ENCODE measurements at places on chromosomes 11 and 22.

- no peak for DNase-seq
Observed at GRCh38 chr11:127670374-127671119, 670.0 kb upstream of the KIRREL3 start.

- no peak for DNase-seq
Observed at GRCh38 chr11:43866520-43866919, 14.1 kb upstream of the ALKBH3 start.

DNA sequence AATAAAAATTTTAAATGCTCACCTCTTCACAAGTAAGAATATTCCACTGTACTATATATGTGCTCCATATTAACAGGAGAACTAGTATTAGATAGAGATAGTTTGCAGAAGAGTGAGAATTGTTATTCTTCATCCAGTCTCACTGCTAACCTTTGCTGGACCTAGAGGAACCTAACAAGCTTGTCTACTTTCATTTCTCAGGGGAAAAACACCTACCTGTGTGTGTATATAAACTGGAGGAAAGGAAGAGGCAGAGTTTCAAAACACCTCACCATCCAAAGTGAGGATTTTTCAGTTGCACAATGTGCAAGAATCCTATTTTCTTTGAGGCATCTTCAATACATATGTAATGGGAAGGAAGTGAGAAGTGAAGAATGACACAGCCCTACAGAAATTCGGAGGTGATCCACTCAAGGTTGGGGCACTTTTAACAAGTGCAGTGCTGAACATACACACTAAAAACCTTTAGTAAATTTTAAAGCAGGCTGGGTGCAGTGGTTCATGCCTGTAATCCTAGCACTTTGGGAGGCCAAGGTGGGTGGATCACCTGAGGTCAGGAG lies 52.4 kb downstream of the SYTL2 start:
- DNase-seq = no peak

DNA sequence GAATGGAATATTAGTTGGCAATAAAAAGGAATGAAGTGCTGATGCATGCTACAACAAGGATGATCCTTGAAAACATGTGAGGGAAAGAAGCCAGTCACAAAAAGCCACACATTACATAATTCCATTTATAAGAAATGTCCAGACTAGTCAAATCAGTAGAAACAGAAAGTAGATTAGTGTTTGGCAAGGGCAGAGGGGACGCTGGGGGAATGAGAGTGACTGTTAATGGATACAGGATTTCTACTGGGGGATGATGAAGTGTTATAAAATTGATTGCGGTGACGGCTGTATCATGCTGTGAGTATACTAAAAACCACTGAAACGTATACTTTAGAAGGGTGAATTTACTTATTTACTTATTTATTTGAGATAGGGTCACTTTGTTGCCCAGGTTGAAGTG lies 57.9 kb downstream of the C11orf58 start:
- no peak for DNase-seq

DNA sequence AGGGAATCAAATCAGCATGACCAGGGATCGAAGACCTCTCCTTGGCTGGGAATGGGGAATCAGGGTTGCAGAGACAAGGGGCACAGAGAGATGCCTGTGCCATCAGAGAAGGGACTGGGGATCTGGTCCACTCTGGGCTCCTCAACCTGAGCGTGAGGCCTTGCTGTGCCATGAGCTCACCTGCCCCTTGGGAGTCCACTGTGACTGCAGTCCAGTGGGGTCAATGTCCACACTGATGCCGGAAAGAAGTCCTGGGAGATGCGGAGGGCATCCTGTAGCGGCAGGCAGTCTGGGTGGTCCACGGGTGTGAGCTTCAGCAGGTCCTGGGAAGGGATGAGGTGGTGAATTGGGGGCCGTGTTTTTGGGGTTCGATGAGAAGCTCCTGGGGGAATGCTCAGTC lies 7.3 kb upstream of the RGL4 start:
- no peak for DNase-seq

- no peak for DNase-seq
Observed at GRCh38 chr22:47450876-47451475, 688.5 kb downstream of the TBC1D22A start.

DNA sequence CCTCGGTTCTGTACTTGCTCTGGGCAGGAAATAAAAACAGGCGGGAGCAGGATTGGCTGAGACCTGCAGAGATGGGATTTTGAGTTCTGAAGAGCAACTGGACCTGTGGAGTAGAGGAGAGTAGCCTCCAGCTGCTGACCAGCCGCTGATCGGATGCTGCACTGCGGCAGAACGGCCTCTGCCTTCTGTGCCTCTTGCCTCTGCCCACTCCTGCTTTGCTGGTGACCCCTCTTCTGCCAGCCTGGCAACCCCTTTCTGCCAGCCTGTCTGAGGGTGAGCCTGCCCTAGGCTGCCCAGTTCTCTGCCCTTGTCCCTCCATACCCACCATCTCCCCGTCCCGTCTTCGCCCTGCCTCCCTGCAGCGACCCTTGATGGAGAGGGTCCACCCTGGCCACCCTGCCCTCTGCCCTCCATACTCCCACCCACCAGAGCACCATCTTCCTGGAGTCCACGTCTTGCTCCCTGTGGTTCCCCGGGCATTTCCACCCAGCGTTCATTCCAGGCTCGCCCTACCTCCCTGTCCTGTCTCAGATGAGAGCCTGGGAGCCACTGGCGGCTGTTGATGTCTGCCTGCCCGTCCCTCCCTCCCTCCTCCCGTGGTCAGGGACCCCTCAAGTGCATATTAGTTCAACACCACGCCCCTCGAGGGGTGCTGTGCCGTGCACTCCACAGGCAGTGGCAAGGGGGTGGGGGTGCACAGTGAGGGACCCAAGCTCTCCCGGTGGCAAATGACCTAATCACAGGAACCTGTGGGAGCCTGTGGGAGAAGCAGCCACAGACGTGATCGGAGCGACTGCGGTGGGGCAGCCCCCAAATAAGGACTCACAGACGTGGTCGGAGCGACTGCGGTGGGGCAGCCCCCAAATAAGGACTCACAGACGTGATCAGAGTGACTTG lies 863.3 kb downstream of the TBC1D22A start:
- peak; percentile 10 for DNase-seq

GRCh38 chr11:57709802-57710367 lies 2.1 kb downstream of the MED19 start:
- no peak for DNase-seq

DNA sequence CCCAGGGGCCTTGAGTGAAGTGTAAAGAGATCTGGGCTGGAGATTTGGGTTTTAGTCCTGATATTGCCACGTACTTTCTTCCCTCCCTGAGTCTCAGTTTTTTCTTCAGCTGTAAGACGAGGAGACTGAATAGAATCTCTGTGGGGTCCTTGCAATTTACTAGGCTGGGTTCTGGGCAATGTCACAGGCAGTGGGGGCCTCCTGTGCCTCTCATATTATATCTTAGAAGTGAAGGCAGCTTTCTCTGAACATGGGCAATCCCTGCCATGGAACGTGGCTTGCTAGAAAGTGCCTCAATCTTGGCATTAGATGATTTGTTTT lies 62.0 kb upstream of the PTPRJ start:
- DNase-seq = no peak

- DNase-seq = no peak
Observed at GRCh38 chr11:32374261-32374711, 61.1 kb downstream of the WT1 start.

GRCh38 chr11:118531597-118532084 lies 649 bp downstream of the TMEM25 start:
- no peak for DNase-seq

DNA sequence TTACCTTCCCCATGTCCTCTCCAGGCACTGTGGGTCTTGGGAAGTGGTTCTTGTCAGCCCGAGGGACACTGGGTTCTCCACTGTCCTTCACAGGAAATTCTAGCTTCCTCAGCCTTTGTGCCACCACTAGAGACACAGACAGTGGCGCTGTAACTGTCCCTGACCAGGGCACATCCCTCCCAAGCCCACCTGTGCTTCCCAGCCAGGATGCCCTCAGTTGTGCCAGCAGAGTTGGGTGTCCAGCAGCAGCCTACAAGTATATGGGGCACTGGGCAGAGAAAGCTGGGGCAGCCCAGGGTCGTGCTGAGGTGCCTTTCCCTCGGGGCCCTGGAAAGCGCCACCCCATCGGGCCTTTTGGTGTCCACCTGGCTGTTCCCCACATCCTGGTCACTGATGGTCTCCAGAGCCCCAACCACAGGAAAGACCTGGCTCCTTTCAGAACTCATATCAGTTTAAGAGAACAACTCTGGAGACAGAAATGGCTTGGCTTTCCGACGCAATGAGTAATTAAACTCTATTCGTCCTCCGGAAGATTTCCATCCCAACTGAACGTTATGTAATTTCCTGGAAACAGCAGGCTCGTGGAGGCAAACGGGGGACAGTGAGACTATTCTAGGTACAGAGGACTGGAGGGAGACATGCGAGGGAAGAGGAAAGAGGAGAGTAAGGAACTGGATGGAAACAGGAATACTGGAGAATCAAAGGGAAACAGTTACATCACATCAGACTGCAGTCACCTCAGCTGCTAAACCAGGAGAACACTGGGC lies 28.6 kb downstream of the PPP2R1B start:
- DNase-seq = peak; percentile 61

DNA sequence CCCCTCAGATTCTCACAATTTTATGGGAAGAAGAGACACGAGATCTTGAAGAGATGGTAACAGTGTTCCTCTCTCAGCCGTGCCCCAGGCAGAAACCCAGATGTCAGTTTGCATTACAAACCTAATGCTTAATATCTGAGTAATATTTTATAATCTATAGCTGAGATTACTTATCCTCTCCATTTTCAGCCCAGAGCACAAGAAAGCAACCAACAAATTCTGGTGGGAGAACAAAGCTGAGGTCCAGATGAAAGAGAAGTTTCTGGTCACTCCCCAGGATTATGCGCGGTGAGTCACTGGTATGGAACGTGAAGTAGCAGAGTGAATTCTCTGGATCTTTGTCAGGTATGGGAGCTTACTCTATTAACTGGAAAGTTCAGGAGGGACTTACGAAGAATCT lies 884 bp downstream of the CENATAC start:
- no peak for DNase-seq

- no peak for DNase-seq
Observed at GRCh38 chr11:26761361-26761809, 39.5 kb upstream of the SLC5A12 start.

GRCh38 chr22:36036167-36036624 lies 7.6 kb upstream of the RBFOX2 start:
- DNase-seq = no peak

DNA sequence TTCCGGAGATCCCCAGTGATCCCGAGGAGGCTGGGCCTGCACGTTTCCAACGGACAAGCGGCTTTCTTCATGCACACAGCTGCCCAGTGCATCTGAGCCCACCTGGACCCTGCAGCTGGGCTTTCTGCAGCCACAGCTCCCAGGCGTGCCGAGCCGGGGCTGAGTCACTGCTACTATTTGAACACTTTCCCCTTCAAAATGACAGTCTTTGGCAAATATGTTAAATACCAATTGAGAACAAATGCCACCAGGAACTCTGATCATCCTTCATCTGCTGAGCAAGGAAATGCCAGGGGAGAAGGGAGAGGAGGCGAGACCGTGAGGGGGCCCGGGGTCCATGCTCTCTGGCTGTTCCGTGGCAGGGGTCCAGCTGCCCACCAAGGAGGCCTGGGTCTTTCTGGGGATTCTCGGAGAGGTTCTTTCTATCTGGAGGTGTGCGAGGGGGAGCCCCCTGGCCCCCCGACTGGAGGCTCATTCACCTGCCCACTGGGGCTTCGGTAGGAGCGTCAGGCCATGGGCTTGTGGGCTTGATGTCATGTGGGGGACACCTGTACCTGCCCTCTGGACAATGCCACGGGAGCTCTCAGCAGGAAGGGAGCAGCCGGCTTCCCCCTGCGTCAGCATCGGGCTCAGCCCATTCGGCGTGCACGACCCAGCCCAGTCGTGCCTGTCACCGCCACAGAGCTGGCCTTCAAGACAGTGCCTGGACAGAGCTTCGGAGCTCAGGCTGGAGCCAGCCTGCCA lies 159.6 kb downstream of the CTTN start:
- DNase-seq = peak; percentile 39

DNA sequence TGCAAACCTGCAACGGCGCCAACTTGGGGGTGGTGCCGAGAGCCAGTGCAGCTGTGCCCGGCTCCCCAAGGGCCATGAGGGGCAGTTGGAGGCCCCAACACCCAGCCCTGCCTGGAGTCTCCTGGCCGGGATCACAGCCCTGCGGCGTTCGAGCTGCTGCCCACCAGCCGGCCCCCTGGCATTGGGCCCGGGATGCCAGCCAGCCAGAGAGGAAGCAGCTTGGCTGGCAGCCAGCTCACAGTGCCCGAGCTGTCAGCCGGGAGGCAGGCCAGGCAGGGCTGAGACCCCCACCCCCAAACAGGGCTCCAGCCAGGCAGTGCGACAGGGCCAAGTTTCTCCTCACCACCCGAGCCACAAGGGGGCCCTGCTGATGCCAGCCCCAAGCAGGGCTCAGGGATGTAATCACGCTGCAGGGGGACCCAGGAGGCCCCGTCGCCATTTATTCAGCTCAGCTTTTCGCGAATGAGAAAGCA lies 26.0 kb upstream of the TCF20 start:
- peak; percentile 76 for DNase-seq

- DNase-seq = no peak
Observed at GRCh38 chr11:106514706-106515105, 437.2 kb downstream of the AASDHPPT start.

DNA sequence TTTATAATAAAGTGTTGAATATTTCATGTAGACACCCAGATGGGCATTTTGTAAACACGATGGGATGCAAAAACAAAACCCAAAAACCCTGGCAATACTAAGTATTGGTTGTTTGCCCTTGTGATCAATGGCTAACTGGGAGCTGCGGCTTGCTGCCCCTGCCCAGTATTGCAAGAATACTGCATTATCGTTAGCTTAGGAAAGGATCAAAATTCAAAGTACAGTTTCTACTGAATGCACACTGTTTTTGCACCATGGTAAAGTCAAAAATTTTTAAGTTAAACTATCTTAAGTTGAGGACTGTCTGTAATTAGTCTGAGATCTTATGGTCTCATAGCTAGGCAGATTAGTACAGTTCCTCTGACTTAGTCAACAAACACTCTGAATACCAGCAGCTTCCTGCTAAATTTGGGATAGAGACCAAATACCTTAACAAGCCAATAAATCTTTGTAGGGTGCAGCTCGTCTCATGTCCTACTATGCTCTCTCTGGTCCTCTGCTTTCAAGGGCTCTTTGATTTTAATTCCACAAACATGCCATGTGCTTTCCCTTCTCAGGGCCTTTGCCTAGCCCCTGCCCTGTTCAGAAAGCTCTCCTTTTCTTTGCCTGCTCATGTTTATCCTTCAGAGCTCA lies 4.0 kb downstream of the CCDC90B start:
- DNase-seq = no peak

GRCh38 chr11:95512177-95512576 lies 277.4 kb downstream of the FAM76B start:
- DNase-seq = peak; percentile 42

GRCh38 chr22:35056486-35056885 lies 9.5 kb upstream of the ISX start:
- DNase-seq = no peak

DNA sequence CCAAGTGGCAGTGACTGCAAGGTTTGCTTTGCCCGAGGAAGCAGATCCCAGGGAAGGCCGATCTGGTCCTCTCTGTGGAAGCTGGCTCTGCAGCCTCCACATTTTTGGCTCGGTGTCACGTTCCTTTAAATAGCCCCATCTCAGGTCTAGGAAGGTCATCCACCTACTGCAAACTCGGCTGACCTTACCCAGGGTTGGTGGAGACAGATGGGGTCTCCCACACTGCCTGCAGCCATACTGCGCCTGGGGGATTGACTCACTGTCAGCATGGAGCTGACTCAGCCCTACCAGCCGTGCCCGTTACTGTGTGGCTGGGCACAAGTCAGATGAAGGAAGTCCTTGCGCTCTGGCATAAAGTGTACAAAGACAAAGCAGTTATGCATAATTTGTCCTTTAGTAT lies 16.9 kb downstream of the CDPF1 start:
- peak; percentile 68 for DNase-seq
